Activated naive CD8-positive, alpha-beta T cell treated with anti-CD3 and anti-CD28 coated beads, Interleukin-2, amount 10 ng/mL, durations not matched to agents 7 days and 5 days (primary cell): ENCODE measurements at places on chromosomes 11 and 22. TPM values are rescaled to one million over a fixed set of nuclear protein-coding genes. Genes with fewer than 3 reads are reported as not detected.

NDUFS8 gene
- 128 TPM for total RNA-seq

RELT gene
- 28.4 TPM for total RNA-seq

ST14 gene
- 0.51 TPM for total RNA-seq

SPECC1L gene
- total RNA-seq, result 55.4 TPM

CSNK2A3 gene
- total RNA-seq, result 1.4 TPM

MFRP gene
- total RNA-seq, result not detected

OR51I1 gene
- total RNA-seq, result not detected

KRTAP5-2 gene
- total RNA-seq, result not detected

- no peak for DNase-seq
These were observed 85.0 kb upstream of the EIF3D start for GRCh38 chr22:36613958-36614357.

DNA sequence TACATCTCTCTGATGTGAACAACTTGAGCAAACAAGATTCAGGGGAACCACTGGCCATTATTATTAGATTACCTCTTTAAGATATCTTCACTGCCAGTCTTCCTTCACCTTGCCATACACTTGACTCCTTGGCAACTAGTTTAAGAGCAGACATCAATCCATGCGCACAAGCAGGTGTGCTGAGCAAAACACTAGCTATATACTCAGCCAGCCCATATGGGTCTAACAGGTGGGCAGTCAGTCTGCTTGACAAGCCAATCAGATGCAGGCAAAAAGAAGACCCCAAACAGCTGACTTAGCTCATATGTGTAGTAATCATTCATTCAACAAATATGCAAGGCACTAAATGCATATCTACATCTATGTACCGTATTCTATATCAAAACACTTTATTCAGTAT lies 101.2 kb downstream of the SIK3 start:
- DNase-seq, result no peak

GRCh38 chr11:61747192-61747966 lies 5.1 kb upstream of the MYRF start:
- peak; percentile 71 for DNase-seq

DNA sequence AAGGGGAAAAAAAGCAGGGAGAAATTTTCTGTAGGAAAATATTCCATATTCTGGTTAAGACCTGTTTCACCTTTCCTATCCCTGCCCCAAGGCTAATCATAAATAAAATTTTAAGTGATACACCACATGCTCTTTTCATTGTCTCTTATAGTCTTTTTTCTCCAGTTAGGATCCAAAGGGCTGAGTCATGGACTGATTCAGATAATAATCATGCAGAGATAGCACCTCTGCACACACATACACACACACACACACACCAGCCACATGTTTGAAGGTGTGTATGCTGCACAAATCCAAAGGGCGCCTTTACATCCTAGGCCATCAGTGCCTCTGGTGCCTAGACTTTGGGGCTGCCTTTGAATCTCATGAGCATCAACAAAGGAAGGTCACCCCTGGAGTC lies 35.5 kb upstream of the CWF19L2 start:
- DNase-seq, result no peak

DNA sequence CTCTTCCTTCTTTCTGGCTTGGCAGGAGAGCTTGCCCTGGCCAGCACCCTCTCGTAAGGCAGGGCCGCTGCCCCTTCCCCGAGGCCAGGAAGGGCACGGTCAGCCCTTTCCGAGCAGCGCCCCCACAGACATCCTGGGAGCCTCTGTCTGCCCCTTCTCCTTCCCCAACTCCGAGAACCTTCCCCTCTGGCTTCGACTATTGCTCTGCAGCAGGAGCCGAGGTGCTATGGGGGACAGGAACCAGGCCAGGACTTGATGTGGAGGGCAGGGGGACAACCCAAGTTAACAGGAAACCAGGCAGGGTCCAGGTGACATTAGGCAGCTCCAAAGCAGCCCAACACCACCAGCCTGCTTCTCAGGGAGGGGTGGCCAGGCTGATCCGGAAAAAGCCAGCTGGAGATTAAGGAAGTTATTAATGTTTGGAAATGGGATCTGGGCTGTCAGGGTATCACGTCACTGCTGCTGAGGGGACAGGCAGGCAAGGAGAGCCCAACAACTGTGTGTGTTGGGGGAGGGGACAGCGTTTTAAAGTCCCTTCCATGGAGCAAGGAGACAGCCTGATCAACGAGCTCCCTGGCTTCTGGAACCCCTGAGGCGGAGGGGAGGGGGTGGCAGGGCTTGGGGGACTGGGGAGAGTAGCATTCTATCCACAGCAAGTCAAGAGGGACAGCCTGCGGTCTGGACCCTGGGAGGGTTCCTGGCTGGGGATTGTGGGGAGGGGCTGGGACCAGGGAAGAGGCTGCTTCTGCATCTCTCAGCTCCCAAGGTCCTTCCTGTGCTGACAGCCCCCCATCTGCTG lies 27.3 kb downstream of the SYT7 start:
- DNase-seq, result no peak

DNA sequence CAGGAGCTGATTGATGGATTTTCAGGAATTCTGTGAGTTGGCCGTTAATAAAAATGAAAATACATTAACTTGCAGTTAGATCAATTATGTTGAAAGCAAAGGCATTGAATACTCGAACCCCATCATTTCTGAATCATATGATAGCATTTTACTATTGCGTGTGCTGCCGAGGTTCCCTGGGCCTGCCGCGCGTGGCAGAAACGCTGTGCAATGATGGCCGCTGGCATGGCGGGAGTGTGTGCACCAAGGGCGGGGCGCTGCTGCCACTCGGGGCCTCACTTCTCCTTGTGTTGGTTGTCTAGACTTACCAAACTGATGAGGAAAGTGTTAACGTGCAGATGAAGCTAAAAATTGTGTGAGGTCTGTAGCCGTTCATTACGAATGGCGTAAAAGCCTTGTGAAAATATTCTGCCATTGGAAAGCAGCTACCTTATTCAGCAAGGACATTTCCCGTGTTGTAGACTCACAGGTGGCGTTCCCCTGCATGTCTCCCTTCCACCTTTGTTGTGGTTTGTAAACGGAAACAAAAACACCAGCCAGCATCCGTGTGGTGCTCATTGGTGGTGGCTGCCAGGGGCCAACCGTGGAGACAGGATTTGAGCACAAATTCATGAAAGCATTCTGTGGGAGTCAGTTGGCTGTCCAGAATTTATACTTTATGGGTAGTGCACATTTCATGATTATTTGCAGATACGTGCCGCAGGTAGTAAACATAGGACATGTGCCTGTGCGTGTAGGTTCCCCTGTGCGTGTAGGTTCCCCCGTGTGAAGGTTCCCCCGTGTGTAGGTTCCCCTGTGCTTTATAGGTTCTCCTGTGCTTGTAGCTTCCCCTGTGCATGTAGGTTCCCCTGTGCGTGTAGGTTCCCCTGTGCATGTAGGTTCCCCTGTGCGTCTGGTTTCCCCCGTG lies 5.9 kb upstream of the GRAMD4 start:
- peak; percentile 72 for DNase-seq

GRCh38 chr11:24755260-24755839 lies 258.5 kb downstream of the LUZP2 start:
- DNase-seq, result no peak

- DNase-seq, result no peak
These were observed 44.5 kb upstream of the MMP7 start for GRCh38 chr11:102575012-102575411.

GRCh38 chr11:122197066-122197987 lies 81.3 kb upstream of the BLID start:
- no peak for DNase-seq

DNA sequence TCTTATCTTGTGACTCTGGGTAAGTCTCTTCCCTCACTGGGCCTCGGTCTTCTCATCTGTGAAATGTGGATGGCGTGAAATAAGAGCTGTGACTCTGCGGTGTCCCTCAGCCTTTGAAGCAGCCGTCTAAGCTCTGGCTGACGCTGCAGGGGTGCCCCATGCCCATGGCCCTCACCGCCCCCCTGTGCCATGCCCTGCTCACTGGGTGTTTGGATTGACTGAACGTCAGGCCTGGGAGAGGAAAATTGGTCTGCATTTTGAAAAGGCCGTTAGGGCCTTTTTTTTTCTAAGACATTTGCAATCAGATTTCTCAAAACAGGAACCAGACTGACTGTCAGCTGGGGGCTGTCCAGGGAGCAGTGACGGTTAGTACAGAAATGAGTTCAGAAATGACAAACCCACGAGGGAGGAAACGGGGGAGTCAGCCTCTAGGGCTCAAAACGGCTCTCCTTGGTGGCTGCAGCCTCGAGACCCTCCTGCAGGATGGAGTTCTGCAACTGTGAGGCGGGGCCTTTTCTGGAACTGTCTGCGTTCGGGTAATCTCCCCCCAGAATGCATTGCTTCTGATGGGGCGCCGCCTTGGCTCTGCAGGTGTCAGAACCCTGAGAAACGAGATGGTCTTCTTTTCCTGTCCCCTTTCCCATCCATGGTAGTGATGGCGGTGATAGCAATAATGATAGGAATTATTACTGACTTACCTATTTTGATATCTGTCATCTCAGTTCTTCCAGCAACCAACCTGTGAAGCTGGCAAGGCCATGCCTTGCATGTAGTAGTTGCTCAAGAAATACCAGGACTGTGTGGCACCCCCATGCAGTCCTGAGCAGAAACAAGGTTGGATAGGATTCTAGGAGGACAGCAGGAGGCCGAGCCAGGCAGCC lies 2.0 kb downstream of the GRK2 start:
- DNase-seq, result peak; percentile 68

- DNase-seq, result no peak
These were observed 2120.6 kb upstream of the RAG2 start for GRCh38 chr11:38718659-38719058.

DNA sequence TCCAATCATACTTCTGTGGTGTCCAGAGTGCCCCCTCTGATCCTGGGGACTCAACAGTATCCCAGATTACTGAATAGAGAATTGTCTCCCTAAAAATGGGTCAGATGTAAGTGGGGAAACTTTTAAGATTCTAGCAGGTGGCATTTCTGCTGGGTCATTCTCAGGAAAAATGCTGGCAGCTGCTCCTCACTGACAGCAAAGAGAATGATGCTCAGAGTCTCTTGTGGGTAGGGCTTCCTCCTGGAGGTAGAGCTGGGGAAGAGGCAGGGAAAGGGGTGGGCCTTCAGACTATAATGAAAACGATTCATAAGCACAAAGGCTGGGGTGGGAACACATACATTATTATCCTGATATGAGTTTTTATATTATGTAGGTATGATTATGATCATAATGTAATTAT lies 647.2 kb downstream of the NELL1 start:
- DNase-seq, result no peak

DNA sequence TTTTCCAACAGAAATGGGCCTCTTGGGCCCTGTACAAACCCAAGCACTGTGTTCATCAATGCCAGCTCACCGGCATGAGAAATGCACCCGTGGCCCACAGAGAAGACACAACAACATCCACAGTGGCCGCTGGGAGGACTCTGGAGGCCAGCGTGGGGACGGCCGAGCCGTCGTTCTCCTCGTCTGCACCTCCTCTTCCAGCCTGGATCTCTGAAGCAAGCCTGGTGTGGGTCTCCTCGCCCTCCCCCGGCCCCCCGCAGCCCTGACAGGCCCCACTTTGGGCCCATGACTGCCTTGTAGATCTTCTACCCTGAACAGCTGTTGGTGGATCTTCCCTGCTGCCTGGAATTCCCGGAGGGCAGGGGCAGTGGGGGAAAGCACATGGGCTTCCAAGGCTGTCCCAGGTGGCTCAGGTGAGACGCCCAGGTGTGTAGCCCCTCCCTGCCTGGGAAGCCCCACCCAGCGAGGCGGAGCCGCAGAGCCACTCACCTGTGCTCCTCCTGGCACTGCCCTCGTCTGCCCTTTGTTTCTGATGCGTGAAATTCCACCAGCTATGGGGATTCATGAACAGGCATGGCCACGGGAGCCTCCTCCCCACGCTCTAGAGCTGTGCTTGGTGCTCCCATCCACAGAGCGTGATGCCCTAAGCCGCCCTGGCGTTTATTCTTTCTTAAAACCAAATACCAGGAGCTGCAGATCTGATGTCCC lies 225.9 kb downstream of the BRD1 start:
- no peak for DNase-seq

DNA sequence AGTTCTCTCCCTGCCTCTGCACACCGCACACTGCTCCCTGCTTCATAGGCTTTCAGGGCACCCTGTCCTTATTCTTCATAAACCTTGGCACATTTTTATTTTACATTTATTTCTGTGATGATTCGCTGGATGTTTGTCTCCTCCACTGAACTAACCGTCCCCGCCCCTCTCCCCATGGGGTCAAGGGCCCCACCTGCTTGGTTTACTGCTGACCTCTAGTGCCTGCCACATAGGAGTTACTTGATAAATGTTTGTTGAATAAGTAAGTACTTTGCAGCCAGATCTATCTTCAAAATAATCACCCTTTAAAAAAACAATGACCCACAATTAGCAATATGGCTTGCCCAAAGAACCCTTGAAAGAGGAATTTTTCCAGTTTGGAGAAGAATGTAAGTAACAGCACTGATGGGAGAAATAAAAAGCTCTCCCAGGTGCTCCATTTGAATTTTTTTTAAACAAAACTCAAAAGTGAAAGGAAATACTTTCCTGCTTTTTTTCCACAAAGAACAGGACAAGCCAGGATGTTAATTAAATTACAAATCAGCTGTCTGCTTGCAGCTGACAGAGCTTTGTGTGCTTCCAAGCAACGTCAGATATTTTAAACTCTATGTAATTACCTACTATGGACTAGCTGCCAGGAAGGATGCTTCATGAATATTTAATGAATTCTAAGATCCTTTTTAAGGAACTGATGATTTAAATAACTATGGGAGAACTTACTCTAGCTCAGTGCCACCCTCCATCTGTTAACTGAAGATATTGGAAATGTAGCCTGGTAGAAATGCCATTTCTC lies 1083.6 kb downstream of the DLG2 start:
- no peak for DNase-seq

DNA sequence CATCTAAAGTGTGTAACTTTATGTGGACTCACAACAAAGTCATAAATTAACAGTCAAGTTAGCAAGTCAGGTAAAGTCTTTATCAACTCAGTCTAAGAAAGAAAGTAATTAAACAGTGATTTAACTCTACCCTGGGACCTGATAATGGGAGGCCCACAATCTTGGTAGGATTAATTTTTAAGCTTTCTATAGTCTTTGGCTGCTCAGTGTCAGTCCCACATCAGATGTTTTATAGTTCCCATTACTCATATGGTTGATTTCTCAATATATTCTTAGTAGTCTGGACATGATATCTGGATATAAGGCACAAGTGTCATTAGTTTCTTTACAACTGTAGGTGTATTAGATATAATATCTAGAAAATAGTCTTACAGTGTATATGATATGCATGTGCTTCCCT lies 38.5 kb upstream of the SCN3B start:
- no peak for DNase-seq

DNA sequence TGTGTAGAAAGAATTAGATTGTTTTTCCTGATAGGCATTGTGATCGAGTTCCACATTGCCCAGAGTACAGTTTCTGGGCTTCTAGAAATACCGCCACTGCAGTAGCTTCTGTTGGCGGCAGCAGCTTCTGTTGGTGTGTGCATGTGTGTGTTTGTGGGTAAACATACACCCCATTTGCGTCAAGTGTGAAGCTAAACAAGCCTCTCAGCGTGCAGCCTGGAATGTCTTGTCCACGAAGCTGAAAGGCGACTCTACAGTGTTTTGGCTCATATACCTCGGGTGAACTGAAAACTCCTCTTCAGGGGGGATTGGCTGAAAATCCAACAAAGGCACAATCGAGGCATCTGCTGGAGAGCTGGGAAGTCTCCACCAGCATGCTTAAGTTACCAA lies 112.0 kb upstream of the E2F8 start:
- no peak for DNase-seq

- peak; percentile 20 for DNase-seq
These were observed 33.7 kb downstream of the GNB1L start for GRCh38 chr22:19820880-19821522.
